Smooth muscle cell of the umbilical artery (primary cell): ENCODE measurements at places on chromosomes 16 and 17. TPM values are rescaled to one million over a fixed set of nuclear protein-coding genes. Genes with fewer than 3 reads are reported as not detected.

POLG2 gene
- total RNA-seq = 10.1 and 12.3 TPM in 2 replicates

LSM12 gene
- 26.1 and 44.3 TPM in 2 replicates for total RNA-seq

SPATA22 gene
- not detected in 2 replicates for total RNA-seq

SECTM1 gene
- 1.2 TPM in 1 of 2 replicates, not detected in the other for total RNA-seq

GJD3 gene
- 0.69 TPM in 1 of 2 replicates, not detected in the other for total RNA-seq

SNAI3 gene
- under 0.01 and 0.05 TPM in 2 replicates for total RNA-seq

TTLL6 gene
- total RNA-seq = 0.18 and 1.2 TPM in 2 replicates

NDE1 gene
- total RNA-seq = 19.9 and 40.3 TPM in 2 replicates

RPUSD1 gene
- 19.3 and 31.1 TPM in 2 replicates for total RNA-seq

PNMT gene
- not detected in 2 replicates for total RNA-seq

SPATA32 gene
- not detected in 2 replicates for total RNA-seq

PSMD11 gene
- total RNA-seq = 99.5 and 137 TPM in 2 replicates

C1QTNF1 gene
- total RNA-seq = 271 and 283 TPM in 2 replicates

KRT39 gene
- total RNA-seq = not detected in 2 replicates

MT1F gene
- not detected in 2 replicates for total RNA-seq

METTL2A gene
- 17.5 and 22.7 TPM in 2 replicates for total RNA-seq

TP53TG3F gene
- not detected in 2 replicates for total RNA-seq

LDHD gene
- total RNA-seq = 1.8 and 3.3 TPM in 2 replicates
